Small intestine (tissue), 16 donors: ENCODE measurements at places on chromosomes 4 and X. TPM values are rescaled to one million over a fixed set of nuclear protein-coding genes. Genes with fewer than 3 reads are reported as not detected.

- no peak overlapping the region for H3K4me3 ChIP-seq
- no peaks in the 10 kb centered on the region for H3K27me3 ChIP-seq
- no peak for DNase-seq
- no peaks in the 10 kb centered on the region for H3K36me3 ChIP-seq
- no peaks in the 10 kb centered on the region for H3K4me1 ChIP-seq
These were observed 17.9 kb upstream of the PDE5A start for GRCh38 chr4:119646347-119647071.

GRCh38 chr4:157014621-157015591 lies 43.3 kb upstream of the PDGFC start:
- H3K4me3 ChIP-seq, result no peak overlapping the region
- no peak overlapping the region for H3K27ac ChIP-seq
- no peaks in the 10 kb centered on the region for H3K27me3 ChIP-seq
- no peaks in the 10 kb centered on the region for H3K36me3 ChIP-seq
- DNase-seq, result no peak

DNA sequence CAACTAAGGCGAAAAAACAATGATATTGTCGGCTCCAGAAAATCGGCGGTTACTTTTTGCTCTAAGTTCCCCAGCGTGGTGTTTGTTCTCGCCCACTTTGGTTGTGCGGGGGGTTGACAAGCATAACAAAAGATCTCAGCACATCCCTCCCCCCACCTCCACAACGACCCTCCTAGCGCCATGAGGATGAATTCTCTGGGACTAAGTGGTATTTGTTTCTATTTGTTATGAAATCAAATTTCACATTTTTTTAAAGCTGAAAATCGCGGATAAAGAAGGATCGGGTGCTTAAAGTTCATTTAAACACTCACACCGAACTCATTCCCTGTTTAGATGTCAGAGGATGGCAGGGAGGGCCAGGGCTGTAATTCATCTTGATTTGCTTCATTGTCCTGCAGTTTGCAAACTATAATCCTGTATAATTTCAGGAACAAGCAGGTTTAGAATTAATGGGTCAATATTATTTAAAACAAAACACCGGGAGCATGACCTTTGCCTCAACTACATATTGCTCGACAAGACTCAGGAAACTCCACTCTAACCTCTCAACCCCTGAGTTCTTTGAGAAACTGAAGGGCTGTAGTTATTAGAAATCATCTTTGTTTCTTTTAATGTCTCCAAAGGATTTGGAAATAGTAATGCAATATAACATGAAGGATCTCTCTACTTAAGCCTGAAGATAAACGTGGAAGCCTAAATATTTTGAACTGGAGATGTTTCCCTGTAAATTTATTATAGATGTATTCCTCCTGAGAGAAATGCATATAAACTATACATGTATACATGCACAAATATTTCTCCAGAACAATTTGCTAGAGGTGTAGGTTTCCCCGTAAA lies 6.4 kb downstream of the PITX2 start:
- H3K4me3 ChIP-seq, result peak overlapping the region; percentile 7
- H3K27ac ChIP-seq, result peak overlapping the region; percentile 78
- peaks cover 20% of the 10 kb centered on the region for H3K36me3 ChIP-seq
- DNase-seq, result peak; percentile 53
- H3K4me1 ChIP-seq, result no peaks in the 10 kb centered on the region
- H3K27me3 ChIP-seq, result peaks cover 84% of the 10 kb centered on the region

GRCh38 chr4:175983636-175984035 lies 82.0 kb upstream of the WDR17 start:
- no peaks in the 10 kb centered on the region for H3K36me3 ChIP-seq
- no peaks in the 10 kb centered on the region for H3K4me1 ChIP-seq
- H3K27ac ChIP-seq, result no peak overlapping the region
- DNase-seq, result no peak

GRCh38 chrX:118948270-118948669 lies 26.1 kb upstream of the LONRF3 start:
- H3K27ac ChIP-seq, result no peak overlapping the region
- H3K4me3 ChIP-seq, result no peak overlapping the region
- H3K4me1 ChIP-seq, result no peaks in the 10 kb centered on the region
- no peak for DNase-seq
- no peaks in the 10 kb centered on the region for H3K36me3 ChIP-seq

- no peaks in the 10 kb centered on the region for H3K27me3 ChIP-seq
- no peak overlapping the region for H3K4me3 ChIP-seq
- DNase-seq, result no peak
These were observed 7.5 kb upstream of the CXCL6 start for GRCh38 chr4:73828956-73829355.

- peaks cover 4% of the 10 kb centered on the region for H3K4me1 ChIP-seq
- H3K36me3 ChIP-seq, result peaks cover 4% of the 10 kb centered on the region
- peak; percentile 77 for DNase-seq
- H3K4me3 ChIP-seq, result peak within 1 kb of the TSS; percentile 85
These were observed at the start of gene MSL3 for GRCh38 chrX:11757719-11758399. MSL3 (plus strand) TSS chrX:11758237; CDS start chrX:11758264, 27 bp downstream.

- H3K27ac ChIP-seq, result no peak overlapping the region
- no peaks in the 10 kb centered on the region for H3K36me3 ChIP-seq
- no peaks in the 10 kb centered on the region for H3K4me1 ChIP-seq
- H3K4me3 ChIP-seq, result no peak overlapping the region
These were observed 345.1 kb upstream of the SMIM31 start for GRCh38 chr4:164408831-164409230.

DNA sequence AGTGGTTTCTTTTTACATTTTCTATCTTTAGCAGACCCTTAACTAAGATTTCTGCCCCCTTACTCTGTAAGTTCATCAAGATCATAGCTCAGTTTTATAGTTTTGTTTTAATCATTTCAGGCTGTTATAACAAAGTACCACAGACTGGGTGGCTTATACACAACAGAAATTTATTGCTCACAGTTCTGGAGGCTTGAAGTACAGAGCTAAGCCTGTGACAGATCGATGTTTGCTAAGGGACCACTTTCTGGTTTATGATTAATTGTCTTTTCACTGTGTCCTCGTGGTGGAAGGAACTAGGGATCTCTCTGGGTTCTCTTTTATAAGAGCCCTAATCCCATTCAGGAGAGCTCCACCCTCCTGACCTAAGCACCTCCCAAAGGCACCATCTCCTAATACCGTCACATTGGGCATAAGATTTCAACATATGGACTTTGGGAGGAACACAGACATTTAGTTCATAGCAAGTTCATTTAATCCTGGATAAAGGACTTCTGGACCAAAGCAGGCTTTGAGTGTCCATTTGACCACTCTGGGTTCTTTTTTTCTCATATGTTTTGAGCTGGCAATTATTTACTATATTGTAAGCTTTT lies 137.0 kb upstream of the IL15 start:
- H3K36me3 ChIP-seq, result no peaks in the 10 kb centered on the region
- no peak overlapping the region for H3K4me3 ChIP-seq
- DNase-seq, result no peak
- no peaks in the 10 kb centered on the region for H3K4me1 ChIP-seq

DNA sequence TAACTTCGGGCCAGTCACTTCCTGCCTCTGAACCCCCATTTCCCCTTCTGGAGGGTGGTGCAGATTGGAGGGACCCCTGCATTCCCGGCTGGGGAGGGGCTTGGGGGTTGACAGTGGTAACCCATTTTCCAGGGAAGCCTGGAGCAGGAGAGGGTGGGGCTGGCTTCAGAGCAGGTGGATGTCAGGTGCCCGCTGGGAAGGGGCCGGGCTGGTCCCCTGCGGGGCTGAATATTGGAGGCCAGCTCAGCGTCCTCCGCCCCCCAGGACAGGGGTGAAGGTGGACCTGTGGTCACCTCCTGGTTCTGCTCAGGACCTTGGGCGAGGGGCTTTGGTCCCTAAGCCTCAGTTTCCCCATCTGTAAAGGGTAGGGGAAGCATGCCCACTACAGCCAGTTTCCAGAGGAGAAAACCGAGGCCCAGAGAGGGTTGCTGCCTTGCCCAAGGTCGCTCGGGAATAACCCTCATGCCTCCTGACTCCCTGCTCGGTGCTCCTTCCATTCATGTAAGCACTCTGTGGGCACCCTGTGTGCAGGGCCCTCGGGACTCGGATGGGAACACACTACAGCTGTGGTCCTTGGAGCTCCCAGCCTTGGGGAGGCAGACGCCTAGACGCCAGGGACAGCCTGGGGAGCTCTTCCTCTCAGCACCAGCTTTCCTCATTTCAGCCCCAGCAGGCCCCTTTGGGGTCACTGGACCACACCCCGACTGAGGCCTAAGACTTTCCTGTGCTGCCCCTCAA lies 683 bp downstream of the MAN2B2 start:
- peaks cover 8% of the 10 kb centered on the region for H3K4me1 ChIP-seq
- no peak for DNase-seq
- peak overlapping the region; percentile 89 for H3K4me3 ChIP-seq
- no peaks in the 10 kb centered on the region for H3K27me3 ChIP-seq
- peaks cover 5% of the 10 kb centered on the region for H3K36me3 ChIP-seq
- no peak overlapping the region for H3K27ac ChIP-seq

DNA sequence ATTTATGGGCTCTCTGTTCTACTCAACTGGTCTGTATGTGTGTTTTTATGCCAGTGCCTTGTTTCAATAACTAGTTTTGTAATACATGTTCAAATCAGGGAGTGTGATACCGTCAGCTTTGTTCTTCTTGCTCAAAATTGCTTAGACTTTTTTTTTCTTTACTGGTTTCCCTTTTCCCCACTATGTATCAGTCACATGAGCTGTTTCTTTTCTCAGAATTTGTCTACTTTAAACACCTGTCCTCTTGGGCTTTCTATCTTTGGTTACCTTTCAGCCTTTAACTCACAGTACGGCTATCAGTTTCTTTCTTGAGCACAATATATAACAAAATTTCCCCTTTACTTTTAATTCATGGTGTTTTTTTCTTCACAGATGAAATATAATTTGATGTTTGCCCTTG lies 5.4 kb upstream of the GLRA3 start:
- no peak for DNase-seq
- no peak overlapping the region for H3K27ac ChIP-seq
- H3K27me3 ChIP-seq, result no peaks in the 10 kb centered on the region
- H3K4me3 ChIP-seq, result no peak overlapping the region

- no peaks in the 10 kb centered on the region for H3K27me3 ChIP-seq
- no peak overlapping the region for H3K27ac ChIP-seq
- no peak for DNase-seq
- no peaks in the 10 kb centered on the region for H3K4me1 ChIP-seq
These were observed 32.0 kb upstream of the MAN2B2 start for GRCh38 chr4:6542951-6543350.

The LETM1 gene
- 28.5 TPM for polyA plus RNA-seq

The GUCY1A1 gene
- 6.8 TPM for polyA plus RNA-seq

The S100P gene
- 63.5 TPM for polyA plus RNA-seq

The MAGEA1 gene
- polyA plus RNA-seq, result not detected

The FAM53A gene
- not detected for polyA plus RNA-seq

The CCNB3 gene
- polyA plus RNA-seq, result 0.54 TPM

The CENPE gene
- 0.45 TPM for polyA plus RNA-seq

The PPARGC1A gene
- polyA plus RNA-seq, result 5.4 TPM

The AP1AR gene
- polyA plus RNA-seq, result 16.8 TPM
